ENCODE measurements at places on chromosomes 7 and 10. TPM values are rescaled to one million over a fixed set of nuclear protein-coding genes. Genes with fewer than 3 reads are reported as not detected.

GPR26 gene
- total RNA-seq, result not detected

LMOD2 gene
- not detected for total RNA-seq

MRLN gene
- total RNA-seq, result not detected

FAM107B gene
- 138 TPM for total RNA-seq

SFRP5 gene
- total RNA-seq, result not detected

MMP21 gene
- total RNA-seq, result not detected

ELFN1 gene
- total RNA-seq, result 0.12 TPM

DNA sequence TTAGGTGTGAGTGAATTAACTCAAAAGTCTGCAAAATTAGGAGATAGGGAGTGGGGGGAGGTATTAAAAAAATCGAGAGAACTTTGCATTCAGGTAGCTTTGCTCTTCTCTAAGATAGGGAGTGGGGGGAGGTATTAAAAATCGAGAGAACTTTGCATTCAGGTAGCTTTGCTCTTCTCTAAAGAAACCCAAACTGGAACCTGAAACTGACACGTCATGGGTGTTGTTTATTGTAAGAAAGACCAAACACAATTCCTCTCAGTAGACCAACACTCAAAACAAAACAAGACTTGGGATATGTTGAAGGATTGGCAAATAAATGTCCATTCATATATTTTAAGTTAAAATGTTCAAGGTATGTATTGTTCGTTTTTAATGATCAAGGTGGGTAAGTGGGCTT lies 87.9 kb downstream of the KIAA1549 start:
- no peak overlapping the region for H3K27ac ChIP-seq
- peaks cover 11% of the 10 kb centered on the region for H3K27me3 ChIP-seq
- H3K4me3 ChIP-seq, result no peak overlapping the region
- no peak for DNase-seq
- H3K4me1 ChIP-seq, result peaks cover 7% of the 10 kb centered on the region
- no peaks in the 10 kb centered on the region for H3K36me3 ChIP-seq

DNA sequence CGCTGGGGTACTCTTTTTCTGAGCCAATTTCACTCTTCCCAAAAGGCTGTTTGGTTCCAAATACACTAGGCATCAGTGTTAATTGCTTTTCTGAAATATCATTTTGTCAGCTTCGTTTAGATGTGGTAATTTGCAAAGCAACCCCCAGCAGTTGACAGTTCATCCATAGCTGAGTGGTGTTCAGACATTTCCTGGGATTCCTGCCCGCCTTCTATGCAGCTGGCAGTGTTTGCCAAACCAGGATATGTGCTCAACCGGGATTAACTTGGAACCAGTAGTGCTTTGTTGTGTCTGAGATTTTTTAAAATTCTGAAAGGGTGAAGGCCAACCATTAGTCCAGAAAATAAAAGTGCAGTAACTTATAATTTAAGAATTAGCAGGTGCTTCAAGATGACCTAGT lies 25.2 kb upstream of the MKLN1 start:
- no peak overlapping the region for H3K27ac ChIP-seq
- DNase-seq, result no peak
- no peak overlapping the region for H3K4me3 ChIP-seq
- no peaks in the 10 kb centered on the region for H3K27me3 ChIP-seq
- peaks cover 6% of the 10 kb centered on the region for H3K4me1 ChIP-seq

GRCh38 chr10:20686015-20686635 lies 211.0 kb downstream of the NEBL start:
- no peaks in the 10 kb centered on the region for H3K36me3 ChIP-seq
- no peak overlapping the region for H3K4me3 ChIP-seq
- H3K27me3 ChIP-seq, result no peaks in the 10 kb centered on the region
- H3K4me1 ChIP-seq, result no peaks in the 10 kb centered on the region

- H3K27me3 ChIP-seq, result no peaks in the 10 kb centered on the region
- H3K4me3 ChIP-seq, result no peak overlapping the region
- H3K27ac ChIP-seq, result no peak overlapping the region
- no peak for DNase-seq
Observed at GRCh38 chr7:107850216-107850615, 40.8 kb upstream of the DLD start.

DNA sequence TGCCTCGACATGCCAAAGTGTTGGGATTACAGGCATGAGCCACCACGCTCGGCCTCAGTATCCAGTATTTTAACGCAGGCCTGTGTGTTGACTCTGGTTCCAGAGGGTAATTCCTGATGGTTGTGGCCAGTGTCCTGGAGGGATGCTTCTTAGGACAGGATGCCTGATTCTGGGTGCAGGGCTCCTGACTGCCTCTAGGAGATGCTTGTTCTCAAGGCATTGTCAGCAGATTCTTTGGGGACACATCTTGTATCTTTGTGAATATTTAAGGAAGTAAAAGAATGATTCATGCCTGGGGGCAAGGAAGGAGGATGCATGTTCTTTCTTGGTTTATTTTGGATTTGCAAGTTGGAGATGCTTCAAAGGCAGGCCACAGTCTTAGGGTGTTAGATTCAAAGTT lies 2.2 kb downstream of the ZDHHC4 start:
- no peak for DNase-seq
- no peak overlapping the region for H3K27ac ChIP-seq
- peaks cover 16% of the 10 kb centered on the region for H3K4me1 ChIP-seq
- no peaks in the 10 kb centered on the region for H3K27me3 ChIP-seq
- H3K4me3 ChIP-seq, result no peak overlapping the region

DNA sequence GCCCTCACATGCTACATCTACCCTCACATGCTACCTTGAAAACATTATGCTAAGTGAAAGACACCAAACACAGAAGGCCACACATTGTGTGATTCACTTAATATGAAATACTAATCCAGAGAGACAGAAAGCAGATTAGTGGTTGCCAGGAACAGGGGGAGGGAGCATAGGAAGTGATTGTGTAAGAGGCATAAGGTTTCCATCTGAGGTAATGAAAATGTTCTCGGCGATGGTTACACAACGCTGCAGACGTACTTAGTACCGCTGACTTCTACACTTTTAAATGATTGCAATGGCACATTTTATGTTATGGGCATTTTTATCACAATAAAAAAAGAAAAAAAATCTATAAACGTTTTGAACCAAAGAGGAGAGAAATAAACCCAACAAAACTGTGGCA lies 742.3 kb downstream of the TYW1 start:
- no peak overlapping the region for H3K4me3 ChIP-seq
- no peak overlapping the region for H3K27ac ChIP-seq
- H3K27me3 ChIP-seq, result no peaks in the 10 kb centered on the region
- DNase-seq, result no peak
- H3K36me3 ChIP-seq, result no peaks in the 10 kb centered on the region
